ENCODE measurements at places on chromosomes 4 and X.

- no peak overlapping the region for H3K4me3 ChIP-seq
- H3K27ac ChIP-seq, result no peak overlapping the region
- no peak for DNase-seq
- no peaks in the 10 kb centered on the region for H3K36me3 ChIP-seq
Observed at GRCh38 chrX:861340-861890, 230.8 kb downstream of the SHOX start.

- no peaks in the 10 kb centered on the region for H3K36me3 ChIP-seq
- no peak for DNase-seq
- no peak overlapping the region for H3K27ac ChIP-seq
- no peaks in the 10 kb centered on the region for H3K4me1 ChIP-seq
Observed at GRCh38 chr4:17273047-17273446, 238.8 kb downstream of the QDPR start.

- no peak overlapping the region for H3K4me3 ChIP-seq
- DNase-seq, result no peak
- H3K36me3 ChIP-seq, result peaks cover 2% of the 10 kb centered on the region
- no peaks in the 10 kb centered on the region for H3K4me1 ChIP-seq
- H3K27ac ChIP-seq, result no peak overlapping the region
Observed at GRCh38 chr4:159204566-159204965, 101.7 kb downstream of the RAPGEF2 start.

DNA sequence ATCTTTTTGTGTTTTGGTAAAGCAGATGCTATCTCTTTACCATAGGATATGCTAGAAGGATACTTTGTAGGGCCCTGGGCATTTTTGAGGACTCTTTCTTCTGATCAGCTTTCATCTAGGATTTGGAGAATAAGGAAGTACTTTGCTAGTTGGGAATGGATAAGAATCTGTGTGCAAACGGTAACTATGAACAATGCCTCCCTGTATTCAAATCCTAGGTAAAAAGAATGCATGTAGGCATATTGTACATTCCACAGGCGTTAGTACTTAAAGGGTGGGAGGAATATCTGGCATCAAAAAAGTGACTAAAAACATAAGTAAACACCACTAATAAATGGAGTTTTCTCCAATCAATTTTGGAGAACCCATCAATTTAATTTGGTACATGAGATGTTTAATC is 59.7 kb downstream of the SH3BGRL start:
- no peaks in the 10 kb centered on the region for H3K4me1 ChIP-seq
- no peak overlapping the region for H3K4me3 ChIP-seq
- no peak for DNase-seq

GRCh38 chr4:74092957-74093356 is 6.0 kb downstream of the CXCL2 start:
- no peak for DNase-seq
- H3K27me3 ChIP-seq, result no peaks in the 10 kb centered on the region
- H3K36me3 ChIP-seq, result peaks cover 14% of the 10 kb centered on the region
- H3K27ac ChIP-seq, result no peak overlapping the region
- no peak overlapping the region for H3K4me3 ChIP-seq

- no peaks in the 10 kb centered on the region for H3K27me3 ChIP-seq
- H3K4me3 ChIP-seq, result no peak overlapping the region
- no peak for DNase-seq
- H3K27ac ChIP-seq, result no peak overlapping the region
Observed at GRCh38 chr4:125244848-125245450, 69.8 kb upstream of the FAT4 start.

GRCh38 chr4:152041295-152041694 is 280.5 kb upstream of the GATB start:
- H3K4me1 ChIP-seq, result peaks cover 6% of the 10 kb centered on the region
- no peak overlapping the region for H3K4me3 ChIP-seq
- H3K36me3 ChIP-seq, result no peaks in the 10 kb centered on the region
- DNase-seq, result no peak
- peaks cover 10% of the 10 kb centered on the region for H3K27me3 ChIP-seq

GRCh38 chr4:183098723-183099536 is at the start of gene WWC2:
TSS of gene WWC2 (plus strand) at chr4:183099257. CDS start at chr4:183099492, 235 bp downstream.
- H3K4me1 ChIP-seq, result peaks cover 29% of the 10 kb centered on the region
- H3K27me3 ChIP-seq, result no peaks in the 10 kb centered on the region
- H3K27ac ChIP-seq, result peak within 1 kb of the TSS; percentile 86
- DNase-seq, result peak; percentile 83
- H3K4me3 ChIP-seq, result peak within 1 kb of the TSS; percentile 85
- no peaks in the 10 kb centered on the region for H3K36me3 ChIP-seq

DNA sequence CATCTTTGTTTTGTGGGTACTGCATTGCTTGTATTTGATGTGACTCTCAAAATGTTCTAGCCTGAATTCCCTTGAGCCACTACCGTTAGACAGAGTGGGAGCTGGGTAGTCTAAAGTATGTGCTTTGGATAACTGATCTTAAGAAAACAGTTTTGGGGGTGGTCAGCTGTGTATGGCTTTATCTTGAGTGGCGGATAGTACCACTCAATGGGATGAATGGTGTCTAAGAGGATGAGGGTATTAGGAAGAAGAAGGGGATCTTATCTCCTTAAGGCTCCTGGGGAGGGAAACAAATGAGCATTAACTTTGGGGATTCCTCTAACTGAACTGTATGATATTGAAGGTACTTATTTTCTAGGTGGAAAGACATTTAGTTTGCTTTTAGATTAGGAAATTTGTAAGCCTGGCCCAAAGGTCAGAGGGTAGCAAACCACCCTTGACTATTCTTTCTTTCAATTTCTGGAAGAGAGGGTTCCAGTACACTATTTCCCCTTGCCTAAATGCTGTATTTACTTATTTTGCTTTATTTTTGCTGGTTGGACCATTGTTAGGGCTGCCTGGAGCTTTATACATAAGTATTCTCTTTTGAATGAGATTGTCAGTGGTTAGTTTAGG is 11.3 kb downstream of the BMP2K start:
- no peak overlapping the region for H3K4me3 ChIP-seq
- peaks cover 4% of the 10 kb centered on the region for H3K4me1 ChIP-seq
- no peak for DNase-seq
- peaks cover 84% of the 10 kb centered on the region for H3K36me3 ChIP-seq
- H3K27me3 ChIP-seq, result no peaks in the 10 kb centered on the region

- H3K27me3 ChIP-seq, result no peaks in the 10 kb centered on the region
- no peaks in the 10 kb centered on the region for H3K36me3 ChIP-seq
- H3K27ac ChIP-seq, result no peak overlapping the region
- no peaks in the 10 kb centered on the region for H3K4me1 ChIP-seq
- no peak overlapping the region for H3K4me3 ChIP-seq
Observed at GRCh38 chr4:120865985-120866384, 56.5 kb downstream of the PRDM5 start.

GRCh38 chr4:139278912-139279759 is 889 bp downstream of the MGARP start:
- H3K27ac ChIP-seq, result no peak overlapping the region
- no peaks in the 10 kb centered on the region for H3K4me1 ChIP-seq
- H3K36me3 ChIP-seq, result no peaks in the 10 kb centered on the region
- DNase-seq, result no peak
- no peak overlapping the region for H3K4me3 ChIP-seq

DNA sequence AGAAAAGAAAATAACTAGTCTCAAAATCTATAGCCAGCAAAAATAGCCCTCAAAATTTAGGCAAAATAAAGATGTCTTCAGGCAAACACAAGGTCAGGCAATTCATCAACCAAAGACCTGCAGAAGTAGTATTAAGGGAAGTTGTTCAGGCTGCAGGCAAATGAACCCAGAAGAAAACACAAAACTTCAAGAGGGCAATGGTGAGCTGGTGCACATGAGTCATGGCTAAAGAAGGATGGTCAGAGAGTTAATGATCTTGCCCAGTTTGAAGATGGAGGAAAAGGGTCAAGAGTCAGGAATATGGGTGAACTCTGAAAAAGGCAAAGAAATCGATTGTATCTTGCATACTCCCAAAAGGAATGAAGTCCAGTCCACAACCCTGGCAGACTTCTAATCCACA is 83.1 kb upstream of the FAT4 start:
- no peak overlapping the region for H3K4me3 ChIP-seq
- no peaks in the 10 kb centered on the region for H3K27me3 ChIP-seq
- no peak for DNase-seq
- no peaks in the 10 kb centered on the region for H3K36me3 ChIP-seq
- H3K27ac ChIP-seq, result no peak overlapping the region
- no peaks in the 10 kb centered on the region for H3K4me1 ChIP-seq
